ENCODE measurements at places on chromosomes 13 and 19.

GRCh38 chr13:30496147-30496546, 30.4 kb upstream of the HMGB1 start:
- DNase-seq, result no peak

DNA sequence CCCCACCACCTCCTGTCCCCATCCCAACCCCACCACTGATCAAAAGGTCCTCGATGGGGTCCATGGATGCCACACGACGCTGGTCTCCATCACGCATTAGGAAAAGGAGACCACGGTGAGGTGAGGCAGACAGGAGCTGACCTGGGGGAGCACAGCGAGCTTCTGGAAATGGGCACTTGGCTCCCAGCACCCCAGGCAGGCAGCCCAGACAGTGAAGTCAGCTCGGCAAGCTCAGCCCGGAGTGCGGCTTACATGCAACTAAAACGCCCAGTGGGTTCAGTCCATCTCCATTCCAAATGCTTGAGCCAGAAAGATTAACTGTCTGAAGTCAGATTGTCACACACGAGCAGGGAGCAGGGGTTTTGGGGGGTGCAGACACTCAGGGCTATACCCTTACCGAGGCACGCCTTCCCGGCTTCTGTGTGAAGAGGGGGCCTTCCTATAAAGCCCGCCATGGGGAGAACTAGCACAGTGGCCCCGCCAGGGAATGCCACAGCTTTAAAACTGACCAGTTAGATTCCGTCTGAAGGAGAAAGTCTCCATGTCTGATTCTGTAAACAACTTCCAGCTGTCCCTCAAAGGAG, 79.4 kb downstream of the SPACA7 start:
- DNase-seq, result no peak

- DNase-seq, result no peak
Measured at GRCh38 chr13:91493442-91493841, 95.0 kb downstream of the GPC5 start.

GRCh38 chr19:42424712-42425131, 2.5 kb downstream of the LIPE start:
- DNase-seq, result no peak

DNA sequence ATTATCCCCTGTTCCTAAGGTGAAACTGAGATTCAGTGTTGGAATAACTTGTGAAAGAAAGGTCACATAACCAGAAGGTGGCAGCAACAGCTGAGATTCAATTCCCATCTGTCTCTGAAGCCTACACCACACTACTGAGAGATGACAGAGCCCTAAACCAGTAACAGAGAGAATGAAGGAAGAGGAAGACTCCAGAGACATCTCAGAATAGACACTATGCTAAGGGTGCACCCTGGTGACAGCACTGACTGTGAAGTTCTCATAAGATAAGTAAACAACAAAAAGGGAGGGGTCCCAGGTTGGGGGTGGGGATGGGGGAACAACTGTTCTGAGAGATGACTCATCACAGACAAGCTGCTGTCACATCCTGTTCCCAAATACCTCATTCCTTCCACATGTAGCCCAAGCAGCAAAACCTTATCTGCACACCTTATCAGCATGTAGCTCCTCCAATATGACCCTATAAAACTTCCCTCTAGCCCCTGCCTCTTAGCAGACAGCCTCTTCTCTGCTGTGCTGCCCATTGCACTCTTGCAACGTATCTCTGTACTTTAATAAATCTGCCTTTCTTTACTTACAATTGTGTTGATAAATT, 46.5 kb downstream of the UTP14C start:
- DNase-seq, result no peak
